Left kidney (tissue), 8 donors: ENCODE measurements at places on chromosomes 13 and 19. TPM values are rescaled to one million over a fixed set of nuclear protein-coding genes. Genes with fewer than 3 reads are reported as not detected.

The KCTD12 gene
- 82.8 TPM for polyA plus RNA-seq

The PPAN gene
- polyA plus RNA-seq, result 28.4 TPM

The ARHGEF18 gene
- 26.6 TPM for polyA plus RNA-seq

The ZNF709 gene
- polyA plus RNA-seq, result 11.0 TPM

The CILP2 gene
- polyA plus RNA-seq, result 0.17 TPM

The STOML3 gene
- not detected for polyA plus RNA-seq

The ZNF285 gene
- polyA plus RNA-seq, result 12.7 TPM

The NLRP4 gene
- polyA plus RNA-seq, result not detected
